Bone marrow (tissue), 2 donors: ENCODE measurements at places on chromosomes 6 and 20.

DNA sequence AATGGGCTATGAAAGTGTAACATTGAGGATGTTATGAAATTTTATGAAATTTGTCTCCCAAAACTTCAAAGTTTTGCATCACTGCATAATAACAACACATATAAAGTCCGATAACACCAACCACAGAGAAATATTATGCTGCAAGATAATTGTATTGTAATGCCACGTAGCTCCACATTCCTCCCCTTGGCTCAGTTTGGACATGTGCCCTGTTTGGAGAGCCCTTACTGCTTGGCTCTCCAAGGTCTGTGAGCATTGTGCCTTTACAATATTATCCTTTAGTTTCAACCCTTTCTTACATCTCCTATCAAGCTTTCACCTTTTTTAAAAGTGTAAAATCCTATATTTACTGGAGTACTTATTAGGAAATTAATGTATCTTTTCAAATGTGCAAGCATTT, 10.8 kb downstream of the HBS1L start:
- DNase-seq: no peak

DNA sequence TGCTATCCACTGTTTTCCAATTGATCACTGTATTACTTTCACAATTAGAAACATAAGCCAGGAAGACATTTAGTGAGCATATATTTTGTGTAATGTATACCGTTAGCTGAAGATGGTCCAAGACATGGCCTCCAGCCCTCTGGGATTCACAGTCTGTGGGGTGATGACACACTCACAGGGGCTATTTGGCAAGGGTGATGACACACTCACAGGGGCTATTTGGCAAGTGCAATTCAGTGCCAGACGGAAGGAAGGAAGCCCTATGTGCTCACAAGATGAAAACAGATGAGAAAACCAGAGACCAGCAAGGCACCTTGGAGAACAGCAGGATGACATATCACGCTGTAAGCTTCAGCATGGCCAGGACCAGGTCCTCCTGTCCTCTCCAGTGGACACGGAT, 183.7 kb downstream of the MBOAT1 start:
- no peak for DNase-seq

DNA sequence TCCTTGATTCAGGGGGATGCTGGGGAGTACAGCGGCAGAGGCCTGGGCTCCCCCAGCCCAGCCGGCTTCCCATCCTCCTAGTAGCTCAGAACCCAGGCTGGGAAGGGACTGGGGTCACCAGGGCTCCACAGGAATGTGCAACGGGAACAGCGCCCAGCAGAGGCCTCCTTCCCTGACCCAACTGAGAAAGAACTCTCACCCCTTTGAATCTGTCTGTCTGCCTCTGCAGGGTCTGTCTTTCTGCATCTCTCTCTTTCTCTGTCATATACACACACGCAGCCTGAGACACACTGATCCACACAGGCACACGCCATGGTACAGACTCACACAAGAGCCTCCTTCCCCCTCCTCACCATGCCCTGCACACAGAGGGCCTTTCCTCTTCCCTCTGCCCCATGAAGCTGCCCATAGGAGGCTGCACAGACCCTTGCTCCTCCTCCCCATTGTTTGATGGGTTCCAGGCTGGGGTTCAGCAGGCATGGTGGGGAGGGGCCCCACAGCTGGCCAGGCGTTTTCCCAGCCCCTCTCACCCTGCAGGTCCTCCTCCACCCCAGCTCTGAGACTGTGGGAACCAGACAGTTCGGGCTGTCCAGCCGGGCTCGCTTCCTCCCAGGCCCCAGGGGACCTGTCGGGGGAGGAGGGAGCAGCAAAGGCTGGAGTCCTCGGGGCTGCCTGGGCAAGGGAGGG, 2.8 kb downstream of the FOXS1 start:
- DNase-seq: no peak

DNA sequence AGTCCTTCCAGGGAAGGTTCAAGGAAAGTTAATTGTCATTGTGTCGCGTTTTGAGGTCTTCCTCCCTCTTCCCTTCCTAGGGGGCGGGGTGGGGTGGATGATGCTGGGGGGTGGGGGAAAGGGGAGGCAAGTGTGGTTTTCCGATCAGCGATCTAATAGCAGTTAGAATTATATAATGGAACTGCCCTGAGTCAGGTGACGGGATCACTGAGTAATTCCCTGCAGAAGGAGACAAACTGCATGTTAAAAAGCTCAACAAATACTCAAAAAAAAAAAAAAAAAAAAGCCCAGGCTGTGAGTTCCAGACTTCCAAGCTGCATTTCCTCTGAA, 240.4 kb downstream of the PHACTR1 start:
- no peak for DNase-seq

DNA sequence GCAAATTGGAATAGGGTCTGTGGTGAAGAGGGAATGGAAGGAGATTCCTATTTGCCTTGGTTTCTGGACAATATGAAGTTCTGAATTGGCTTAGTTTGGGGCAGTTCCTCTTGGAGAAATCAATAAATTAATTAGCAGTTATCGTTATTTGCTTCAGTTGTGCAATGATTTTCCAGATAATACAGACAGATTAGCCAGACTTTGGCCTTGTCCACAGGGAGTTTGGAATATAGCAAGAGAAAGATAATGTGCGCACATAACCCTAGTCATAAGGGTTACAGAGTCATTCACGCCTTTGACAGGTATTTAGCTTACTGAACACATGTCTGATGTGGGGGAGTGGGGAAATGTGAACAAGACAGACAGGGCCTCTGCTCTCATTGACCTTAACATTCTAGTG, 1.3 kb downstream of the ATRN start:
- DNase-seq: no peak

DNA sequence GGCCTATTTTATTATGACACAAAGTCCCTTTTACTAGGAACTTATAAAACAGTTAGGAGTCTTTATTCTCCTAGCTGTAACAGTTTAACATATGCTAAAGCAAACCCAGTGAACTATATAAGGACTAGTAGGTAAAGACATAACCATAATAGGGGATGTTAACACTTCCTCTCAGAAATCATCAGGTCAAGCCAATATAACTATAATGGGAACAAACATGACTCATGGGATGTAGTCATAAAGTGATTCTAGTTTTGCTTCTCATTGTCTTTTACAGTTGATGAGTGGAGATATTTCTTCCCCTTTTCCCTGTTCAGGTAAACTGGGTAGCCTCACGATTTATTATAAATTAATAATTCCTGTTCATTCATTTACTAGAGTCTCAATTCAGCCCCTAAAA, 9.7 kb downstream of the PTCHD4 start:
- no peak for DNase-seq

- DNase-seq: no peak
Observed at GRCh38 chr20:40493549-40493948, 195.5 kb downstream of the MAFB start.

- no peak for DNase-seq
Observed at GRCh38 chr6:161949531-161949930, 675.7 kb upstream of the AGPAT4 start.

GRCh38 chr20:51366155-51366886, 176.2 kb downstream of the NFATC2 start:
- DNase-seq: no peak

DNA sequence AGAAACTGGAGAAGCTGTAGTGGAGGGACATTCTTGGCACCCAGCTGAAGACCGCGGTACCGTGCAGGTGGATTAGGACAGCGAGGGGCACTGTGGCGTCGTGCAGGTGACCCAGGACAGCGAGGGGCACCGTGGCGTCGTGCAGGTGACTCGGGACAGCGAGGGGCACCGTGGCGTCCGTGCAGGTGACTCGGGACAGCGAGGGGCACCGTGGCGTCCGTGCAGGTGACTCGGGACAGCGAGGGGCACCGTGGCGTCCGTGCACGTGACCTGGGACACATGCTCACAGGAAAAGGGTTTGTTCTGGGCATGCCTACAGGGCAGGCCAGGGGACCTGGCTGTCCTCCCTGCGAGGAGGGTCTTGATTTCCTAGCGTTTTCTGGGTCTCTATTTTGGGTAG, 29.2 kb upstream of the SMOC2 start:
- no peak for DNase-seq

GRCh38 chr6:158611541-158612370, 32.8 kb downstream of the DYNLT1 start:
- DNase-seq: no peak

DNA sequence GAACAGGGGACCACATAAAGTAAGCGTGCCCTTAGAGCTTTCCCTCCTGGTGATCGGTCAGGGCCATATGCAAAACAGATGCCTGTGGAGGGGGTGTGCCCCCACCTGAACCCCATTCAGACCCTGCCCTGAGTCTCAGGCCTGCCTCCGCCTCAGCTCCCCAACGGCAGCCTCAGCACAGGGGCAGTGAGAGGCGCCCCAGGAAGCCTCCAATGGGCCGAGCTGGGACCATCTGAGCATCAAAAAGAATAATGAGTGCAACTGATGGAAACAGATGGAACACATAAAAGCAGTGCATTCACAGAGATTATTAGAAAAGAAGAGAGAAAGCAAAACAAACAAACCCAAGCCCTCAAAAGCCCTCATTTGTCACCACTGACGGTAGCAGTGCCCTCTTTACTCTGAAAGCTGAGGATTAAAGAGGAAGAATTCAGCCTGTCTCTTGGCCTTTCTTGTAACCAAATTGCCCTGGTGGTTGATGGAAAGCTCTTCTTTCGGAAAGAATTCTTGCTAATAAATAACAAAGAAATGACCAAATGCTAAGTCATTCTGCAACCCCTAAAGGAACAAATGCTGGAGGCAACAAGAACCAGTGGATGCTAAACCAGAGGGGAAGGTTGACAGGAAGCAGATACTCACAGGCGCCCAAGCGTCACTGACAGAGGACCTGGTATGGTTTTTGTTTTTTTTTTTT, 6.8 kb downstream of the ADISSP start:
- DNase-seq: no peak

- DNase-seq: no peak
Observed at GRCh38 chr6:156928126-156928525, 150.9 kb downstream of the ARID1B start.

GRCh38 chr20:40307268-40307667, 381.8 kb downstream of the MAFB start:
- DNase-seq: no peak

GRCh38 chr20:56795492-56795891, 166.4 kb downstream of the TFAP2C start:
- no peak for DNase-seq

GRCh38 chr6:69584913-69585729, 211.7 kb downstream of the LMBRD1 start:
- no peak for DNase-seq

GRCh38 chr20:32663335-32664011, 10.3 kb downstream of the C20orf203 start:
- DNase-seq: no peak

DNA sequence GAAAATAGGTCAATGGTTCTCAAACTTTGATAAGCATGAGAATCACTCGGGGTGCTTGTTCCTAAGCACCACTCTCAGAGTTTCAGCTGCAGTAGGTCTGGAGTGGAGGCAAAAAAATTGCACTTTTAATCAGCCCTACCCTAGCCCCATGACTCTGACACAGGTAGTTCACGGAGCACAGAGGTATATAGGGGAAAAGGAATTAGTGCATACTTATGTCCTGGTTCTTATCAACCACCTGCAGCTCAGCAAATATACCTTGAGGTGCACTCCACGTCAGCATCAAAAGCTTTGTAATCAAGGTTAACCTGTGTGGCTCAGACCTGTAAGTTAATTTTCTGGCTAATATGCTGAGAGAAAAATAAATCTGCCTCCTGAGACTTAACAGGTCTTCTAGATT, 138.8 kb upstream of the HMGN3 start:
- no peak for DNase-seq

GRCh38 chr6:7431674-7432390, 42.2 kb downstream of the RIOK1 start:
- no peak for DNase-seq

- DNase-seq: no peak
Observed at GRCh38 chr6:125749173-125749864, at the start of gene HEY2. Gene HEY2, plus strand, starts transcription at chr6:125749632. Its CDS starts 145 bp downstream, at chr6:125749777.

- no peak for DNase-seq
Observed at GRCh38 chr6:161292145-161292544, 18.3 kb upstream of the AGPAT4 start.

DNA sequence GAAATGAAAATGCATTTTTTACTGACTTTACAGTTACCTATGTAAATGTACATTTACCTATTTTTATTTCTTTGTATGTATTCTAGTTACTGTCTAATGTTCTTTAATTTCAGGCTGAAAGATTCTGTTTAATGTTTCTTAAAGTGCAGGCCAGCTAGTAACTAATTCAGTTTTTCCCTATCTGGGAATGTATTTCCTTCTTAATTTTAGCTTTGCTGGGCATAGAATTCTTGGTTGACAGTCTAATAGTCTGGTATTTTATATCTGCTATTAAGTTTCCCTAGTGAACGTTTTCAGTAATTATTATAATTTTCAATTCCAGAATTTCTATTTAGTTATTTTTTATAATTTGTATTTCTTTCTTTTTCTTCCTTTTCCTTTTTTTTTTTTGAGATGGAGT, 186.0 kb upstream of the NOX3 start:
- DNase-seq: no peak

DNA sequence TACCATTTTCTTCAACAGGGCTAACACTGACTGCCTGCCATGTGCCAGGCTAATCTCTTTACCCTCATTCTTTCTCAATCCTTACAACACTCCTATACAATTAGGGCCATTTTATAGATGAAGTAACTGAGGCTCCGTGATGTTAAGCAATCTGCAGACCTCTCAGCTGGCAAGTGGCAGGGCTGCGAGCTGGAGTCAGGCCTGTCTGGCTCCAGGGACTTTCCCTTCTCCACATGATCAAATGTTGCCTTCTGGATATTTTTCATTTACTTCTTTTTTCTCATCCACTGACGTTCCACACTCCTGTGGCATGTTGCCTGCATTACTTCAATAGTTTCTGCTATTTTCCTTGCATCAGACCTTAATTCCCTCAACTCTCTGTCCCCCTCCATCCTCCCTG, 55.2 kb upstream of the TAGAP start:
- no peak for DNase-seq

DNA sequence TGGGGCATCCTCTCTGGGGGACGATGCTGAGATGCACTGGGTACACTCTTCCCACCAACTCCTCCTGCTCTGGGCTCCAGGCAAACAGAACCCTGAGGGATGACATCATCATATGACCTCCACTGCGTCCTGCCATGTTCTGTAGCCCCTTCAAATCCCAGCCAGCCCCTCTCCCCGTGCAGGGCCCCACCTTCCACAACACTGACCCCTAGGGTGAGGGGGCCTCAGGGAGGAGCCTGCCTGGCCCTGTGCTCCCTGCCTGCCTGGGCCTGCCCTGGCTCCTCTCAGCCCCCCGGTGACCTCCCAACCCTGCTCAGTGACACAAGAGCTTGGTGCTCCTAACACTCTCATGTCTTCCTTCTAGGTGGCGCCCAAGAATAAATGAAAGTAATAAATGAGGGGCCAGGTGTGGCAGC, 9.6 kb upstream of the SPDEF start:
- DNase-seq: no peak

- DNase-seq: no peak
Observed at GRCh38 chr6:56683882-56684281, 41.2 kb upstream of the DST start.

- DNase-seq: no peak
Observed at GRCh38 chr20:53788253-53789022, 194.8 kb upstream of the ZNF217 start.

- no peak for DNase-seq
Observed at GRCh38 chr6:82954937-82955577, 110.6 kb downstream of the UBE3D start.
